Foreskin melanocyte (primary cell): ENCODE measurements at places on chromosomes 11 and 22.

GRCh38 chr11:125957618-125958332 is 11.9 kb downstream of the VSIG10L2 start:
- no peak for DNase-seq

DNA sequence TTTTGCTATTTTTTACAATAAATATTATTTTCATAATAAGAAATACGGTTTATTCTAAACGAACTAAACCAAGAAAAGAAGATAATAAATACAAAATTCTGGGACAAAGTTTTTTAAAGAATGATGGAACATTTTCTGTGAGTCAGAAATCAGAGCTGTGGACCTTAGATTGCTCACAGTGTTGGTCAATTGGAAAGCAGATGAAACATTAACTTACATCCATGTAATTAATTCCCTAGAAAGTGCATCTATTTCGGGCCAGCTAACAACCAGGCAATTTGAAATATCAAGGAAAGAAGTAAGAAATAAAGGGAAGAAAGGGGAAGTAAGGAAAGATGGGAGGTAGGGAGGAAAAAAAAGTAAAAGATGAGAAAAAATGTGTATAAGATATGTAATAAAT is 1569.8 kb upstream of the TENM4 start:
- DNase-seq: no peak

DNA sequence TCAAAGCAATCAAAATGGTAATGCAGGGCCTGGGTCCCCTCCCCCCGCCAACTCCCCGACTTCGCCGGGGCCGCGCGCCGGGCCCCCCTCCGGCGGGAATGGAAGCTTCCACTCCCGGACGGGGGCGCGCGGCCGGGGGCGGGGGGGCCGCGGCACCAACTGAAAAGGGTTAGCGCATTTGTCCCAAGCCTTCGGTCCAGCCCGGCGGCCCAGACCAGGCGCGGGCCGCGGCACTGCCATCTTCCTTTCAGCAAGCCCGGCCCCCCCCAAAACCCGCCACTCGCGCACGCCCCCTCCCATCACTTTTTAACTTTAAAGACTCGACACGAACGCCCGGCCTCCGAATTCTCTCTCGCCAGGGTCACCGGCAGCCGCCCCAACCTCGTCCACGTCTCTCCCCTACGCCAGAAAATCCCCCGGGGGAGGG is 2.8 kb downstream of the PHF21B start:
- DNase-seq: no peak

GRCh38 chr22:46587061-46587460 is 33.1 kb upstream of the GRAMD4 start:
- no peak for DNase-seq

- no peak for DNase-seq
Measured at GRCh38 chr11:125987066-125987641, 41.3 kb downstream of the VSIG10L2 start.

GRCh38 chr11:6599449-6599848 is 4.0 kb downstream of the RRP8 start:
- no peak for DNase-seq

GRCh38 chr11:117874253-117874909 is 2.1 kb downstream of the FXYD6 start:
- no peak for DNase-seq

DNA sequence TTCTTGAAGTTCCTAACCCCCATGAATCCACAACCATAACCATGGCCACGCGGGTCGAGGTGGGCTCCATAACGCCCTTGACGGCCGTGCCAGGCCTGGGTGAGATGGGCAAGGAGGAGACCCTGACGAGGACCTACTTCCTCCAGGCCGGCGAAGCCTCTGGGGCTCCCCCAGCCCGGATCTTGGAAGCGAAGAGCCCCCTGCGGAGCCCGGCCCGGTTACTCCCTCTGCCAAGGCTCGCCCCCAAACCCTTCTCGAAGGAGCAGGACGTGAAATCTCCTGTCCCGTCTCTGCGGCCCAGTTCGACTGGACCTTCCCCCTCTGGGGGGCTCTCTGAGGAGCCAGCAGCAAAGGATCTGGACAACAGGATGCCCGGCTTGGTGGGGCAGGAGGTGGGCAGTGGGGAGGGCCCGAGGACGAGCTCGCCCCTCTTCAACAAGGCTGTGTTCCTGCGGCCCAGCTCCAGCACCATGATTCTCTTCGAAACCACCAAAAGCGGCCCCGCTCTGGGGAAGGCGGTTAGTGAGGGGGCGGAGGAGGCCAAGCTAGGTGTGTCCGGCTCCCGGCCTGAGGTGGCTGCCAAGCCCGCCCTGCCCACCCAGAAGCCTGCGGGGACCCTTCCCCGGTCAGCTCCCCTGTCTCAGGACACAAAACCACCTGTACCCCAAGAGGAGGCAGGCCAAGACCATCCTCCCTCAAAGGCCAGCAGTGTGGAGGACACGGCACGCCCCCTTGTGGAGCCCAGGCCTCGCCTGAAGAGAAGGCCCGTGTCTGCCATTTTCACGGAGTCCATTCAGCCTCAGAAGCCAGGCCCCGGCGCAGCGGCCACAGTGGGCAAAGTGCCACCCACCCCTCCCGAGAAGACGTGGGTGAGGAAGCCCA is 75.7 kb downstream of the KIAA1671 start:
- no peak for DNase-seq

DNA sequence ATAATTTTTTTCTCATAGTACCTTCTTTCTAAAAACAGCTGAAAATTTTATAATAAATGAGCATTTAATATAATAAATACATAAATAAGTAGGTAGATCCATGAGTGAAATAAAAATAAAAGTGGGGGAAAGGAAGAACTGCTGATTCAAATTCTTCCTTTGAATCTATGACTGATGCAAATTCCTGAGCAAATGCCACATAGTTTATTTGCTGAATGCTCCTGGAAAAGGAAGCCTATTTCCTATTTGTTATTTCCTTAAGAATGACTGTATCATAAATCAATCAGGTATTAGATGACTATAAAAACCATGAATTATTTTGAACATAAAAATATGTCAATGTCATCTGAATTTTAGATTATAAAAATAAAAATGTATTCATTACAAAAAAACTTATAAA is 16.6 kb downstream of the BTBD10 start:
- no peak for DNase-seq

GRCh38 chr11:65366340-65366773 is 11.8 kb downstream of the TIGD3 start:
- DNase-seq: peak; percentile 67

DNA sequence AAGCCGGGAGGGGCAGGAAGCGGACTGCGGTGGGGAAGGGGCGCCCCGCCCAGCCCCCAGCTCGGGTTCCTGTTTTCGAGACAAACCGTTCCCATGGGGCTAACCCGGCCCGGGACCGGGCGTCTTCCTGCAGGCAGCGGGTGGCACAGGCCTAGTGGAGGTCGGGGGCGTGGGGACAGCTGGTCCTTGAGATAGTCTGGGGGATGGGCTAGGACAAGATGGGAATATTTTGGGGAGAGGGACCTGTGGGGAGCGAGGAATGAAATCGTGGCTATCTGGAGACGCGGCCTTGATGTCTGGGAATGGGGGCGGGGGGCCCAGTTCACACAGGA is 1.2 kb upstream of the RASGRP2 start:
- DNase-seq: no peak

DNA sequence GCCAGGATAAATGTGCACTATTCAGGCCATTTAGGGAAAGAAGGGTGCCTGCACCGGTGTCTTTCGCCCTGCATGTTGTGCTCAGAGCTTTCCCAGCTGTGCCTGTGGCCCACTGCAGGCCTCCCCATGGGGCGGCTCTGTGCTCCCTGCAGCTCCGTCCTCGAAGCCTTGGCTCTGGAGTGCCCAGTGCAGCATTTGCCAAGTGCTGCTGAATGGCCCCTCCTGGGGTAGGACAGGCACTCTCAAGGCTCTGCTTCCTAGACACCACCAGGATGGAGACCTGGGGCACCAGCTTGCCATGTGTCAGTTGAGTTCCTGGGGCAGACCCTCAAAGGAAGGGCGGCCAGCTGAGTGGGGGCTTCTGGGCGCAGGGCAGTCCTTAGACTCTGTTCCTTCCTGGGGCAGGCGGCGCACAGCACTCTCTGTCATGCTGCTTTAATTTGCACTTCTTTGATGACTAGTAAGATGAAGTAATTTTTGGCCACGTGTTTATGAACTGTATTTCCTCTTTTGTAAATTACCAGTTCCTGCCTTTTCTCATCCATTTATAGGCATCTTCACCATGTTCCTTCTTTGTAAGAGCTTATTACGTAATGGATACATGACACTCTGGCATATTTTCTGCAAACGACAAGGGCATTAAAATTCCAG is 32.1 kb upstream of the GNB1L start:
- DNase-seq: no peak
